ENCODE measurements at places on chromosomes 13 and 19.

- DNase-seq = no peak
These were observed 300.2 kb downstream of the DCLK1 start for GRCh38 chr13:35830850-35831450.

DNA sequence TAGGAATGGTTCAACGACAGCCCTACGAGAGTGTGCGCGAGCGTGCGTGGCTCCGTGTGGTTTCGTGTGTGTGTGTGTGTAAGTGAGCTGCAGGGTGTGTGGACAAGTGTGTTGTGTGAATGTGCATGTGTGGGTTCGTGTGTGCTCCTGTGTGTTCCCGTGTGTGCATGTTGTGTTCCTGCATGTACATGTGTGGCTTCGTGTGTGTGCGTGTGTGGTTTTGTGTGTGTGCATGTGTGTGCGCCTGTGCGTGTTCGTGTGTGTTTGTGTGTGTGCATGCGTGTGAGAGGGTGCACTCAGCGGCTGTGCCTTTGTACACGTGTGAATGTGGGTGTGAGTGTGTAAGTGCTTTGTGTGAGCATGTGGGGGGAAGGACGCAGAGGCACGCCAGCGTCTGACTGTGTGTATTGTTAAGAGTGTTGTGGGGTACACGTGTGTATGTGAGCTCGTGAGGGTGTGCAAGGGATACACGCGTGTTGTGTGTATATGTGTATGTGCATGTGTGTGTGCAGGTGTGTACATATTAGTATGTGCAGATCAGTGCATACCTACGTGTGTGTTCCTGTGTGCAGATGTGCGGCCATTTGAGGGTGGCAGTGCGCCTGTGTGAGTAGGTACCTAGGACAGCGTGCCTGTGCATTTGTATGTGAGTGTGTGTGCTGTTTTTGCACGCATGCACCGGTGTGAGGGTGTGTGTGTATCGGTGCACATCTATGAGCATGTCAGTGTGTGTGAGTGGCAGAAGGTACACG, 24.3 kb upstream of the ONECUT3 start:
- DNase-seq = no peak

DNA sequence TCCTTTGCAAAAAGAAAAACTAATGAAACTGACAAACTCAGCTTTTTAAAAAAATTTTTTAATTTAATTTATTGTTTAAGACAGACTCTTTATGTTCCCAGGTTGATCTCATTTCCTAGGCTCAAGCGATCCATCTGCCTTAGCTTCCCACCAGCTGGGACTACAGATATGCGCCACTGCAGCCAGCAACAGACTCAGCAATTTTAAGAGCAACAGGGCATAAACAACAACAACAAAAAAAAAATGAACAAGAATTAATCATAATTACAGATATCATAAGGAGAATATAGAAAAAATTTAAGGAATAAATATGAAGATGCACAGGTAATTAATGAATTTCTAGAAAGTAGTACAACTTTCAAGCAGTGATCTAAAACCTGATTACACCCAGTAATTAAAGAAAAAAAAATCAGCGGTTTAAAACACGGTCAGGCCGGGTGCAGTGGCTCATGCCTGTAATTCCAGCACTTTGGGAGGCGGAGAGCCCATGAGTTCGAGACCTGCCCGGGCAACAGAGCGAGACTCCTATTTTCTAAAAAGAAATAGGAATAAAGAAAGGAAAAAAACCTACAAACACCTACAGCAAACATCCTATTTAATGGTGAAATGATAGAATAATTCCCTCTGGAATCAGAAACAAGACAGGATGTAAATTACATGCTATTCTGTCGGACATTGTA, 1.4 kb downstream of the ZNF699 start:
- no peak for DNase-seq

DNA sequence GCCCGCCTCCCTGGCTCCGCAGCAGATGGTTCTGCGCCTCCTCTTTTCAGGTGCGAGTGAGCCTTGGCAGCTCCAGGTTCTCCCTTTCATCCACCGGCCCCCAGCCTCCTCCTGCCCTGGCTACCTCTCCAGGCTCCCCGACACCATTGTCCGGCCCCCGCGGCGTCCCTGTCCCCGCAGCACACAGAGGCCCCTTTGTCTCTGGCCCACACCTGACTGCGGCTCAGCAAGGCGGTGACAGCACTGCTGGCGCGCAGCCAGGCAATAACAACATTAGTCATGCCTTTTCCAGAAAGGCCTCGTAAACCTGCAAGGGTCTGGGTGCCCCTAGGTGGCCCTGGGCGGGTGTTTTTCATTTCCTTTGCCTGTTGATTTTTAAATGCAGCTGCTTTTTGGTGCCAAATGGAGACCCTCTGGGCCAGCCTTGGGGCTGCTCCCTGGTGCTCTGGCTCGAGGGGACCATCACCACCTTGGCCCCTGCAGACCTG, 73.2 kb upstream of the MEDAG start:
- peak; percentile 93 for DNase-seq

- peak; percentile 81 for DNase-seq
These were observed 6.5 kb downstream of the MED29 start for GRCh38 chr19:39397360-39398296.

GRCh38 chr13:48188131-48188530, 44.9 kb upstream of the ITM2B start:
- no peak for DNase-seq

DNA sequence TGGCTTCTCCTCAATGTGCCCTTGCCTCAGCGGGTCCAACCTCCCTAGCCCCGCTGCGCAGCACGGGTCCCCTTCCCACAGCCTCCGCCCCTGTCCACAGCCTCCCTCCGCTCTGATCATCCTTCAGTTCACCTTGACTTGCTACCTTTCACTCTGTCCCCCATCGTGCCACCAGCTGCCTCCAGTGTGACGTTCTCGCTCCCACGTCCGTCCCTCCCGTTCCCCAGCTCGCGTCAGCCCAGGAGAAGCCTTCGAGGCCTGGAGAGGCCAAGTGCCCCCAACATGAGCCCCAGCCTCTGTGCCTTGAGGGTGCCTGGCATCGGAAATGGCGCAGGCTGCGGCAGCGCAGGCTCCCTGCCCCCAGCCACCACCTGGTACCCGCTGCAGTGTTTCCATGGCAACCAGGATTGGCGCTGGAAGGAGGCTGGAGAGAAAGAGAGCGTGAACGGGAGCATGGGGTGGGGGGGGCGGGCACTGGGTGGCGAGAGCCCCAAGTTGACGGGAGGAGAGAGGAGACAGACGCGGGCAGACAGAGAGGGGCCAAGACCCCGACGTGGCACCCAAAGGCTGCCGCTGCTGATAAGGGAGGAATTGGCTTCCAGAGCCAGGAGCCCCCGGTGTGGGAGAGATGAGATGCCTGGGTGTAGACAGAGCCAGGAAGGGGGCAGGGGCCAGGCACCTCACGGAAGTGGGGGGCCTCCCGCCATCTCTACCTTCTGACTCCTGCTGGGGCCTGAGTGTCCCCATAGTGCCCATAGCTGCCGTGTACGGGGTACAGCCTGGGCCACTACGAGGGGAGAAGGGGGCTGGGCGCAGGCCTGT, 844 bp upstream of the ASPDH start:
- DNase-seq = peak; percentile 50

DNA sequence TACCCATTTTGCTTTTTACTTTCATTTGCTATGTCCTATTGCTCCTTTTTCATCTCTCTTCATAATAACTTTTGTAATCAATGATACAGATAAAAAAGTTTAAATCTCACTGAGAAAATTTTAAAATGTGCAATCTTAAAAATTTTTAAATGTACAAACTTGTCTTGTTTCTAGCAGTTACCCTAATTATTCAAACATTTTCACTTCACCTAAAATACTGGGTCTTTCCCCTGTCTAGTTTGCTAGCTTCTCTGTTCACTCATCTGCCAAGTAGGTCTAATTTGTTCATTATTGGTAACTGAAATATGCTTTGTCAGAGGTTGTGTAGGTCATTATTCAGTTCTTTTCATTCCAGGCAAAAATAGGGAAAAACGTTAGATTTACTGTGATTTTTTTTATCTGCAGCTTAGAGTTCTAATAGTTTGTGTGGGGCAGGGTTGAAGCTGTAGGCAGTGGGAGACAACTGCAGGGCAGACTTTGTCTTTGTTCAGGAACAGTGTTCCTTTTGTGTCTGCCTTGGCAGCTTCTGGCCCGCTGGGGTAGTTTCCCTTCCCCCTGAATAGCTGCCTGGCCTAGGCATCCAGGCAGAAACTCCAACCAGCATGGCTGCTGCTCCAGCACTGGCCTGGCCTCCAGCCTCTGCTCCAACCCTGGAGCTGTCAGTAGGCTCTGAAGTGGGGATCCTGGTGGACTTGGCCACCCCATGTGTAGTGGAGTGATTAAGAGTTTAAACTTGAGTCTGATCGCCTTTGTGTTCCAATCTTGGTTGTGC, 48.5 kb downstream of the WDFY2 start:
- no peak for DNase-seq

DNA sequence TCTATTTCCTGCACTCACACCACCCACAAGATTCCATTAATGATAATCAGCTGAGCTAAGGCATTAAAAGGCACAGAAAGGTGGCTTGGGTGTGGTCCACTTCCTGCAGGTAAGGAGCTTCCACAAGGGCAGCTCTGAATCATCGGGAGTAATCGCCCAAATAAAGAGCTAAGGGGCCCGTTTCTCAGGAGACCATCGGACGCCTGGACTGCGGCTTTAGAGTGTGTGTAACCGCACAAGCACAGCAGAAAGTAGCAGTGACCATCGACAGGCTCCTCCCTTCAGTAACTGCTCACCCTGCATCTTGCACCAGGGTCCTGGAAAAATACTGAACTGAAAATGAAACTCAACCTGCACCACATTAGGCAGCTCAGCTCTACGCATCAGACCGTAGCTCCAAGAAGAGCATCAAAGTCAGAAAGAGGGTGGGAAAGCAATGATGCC, 6.0 kb downstream of the STK24 start:
- no peak for DNase-seq

DNA sequence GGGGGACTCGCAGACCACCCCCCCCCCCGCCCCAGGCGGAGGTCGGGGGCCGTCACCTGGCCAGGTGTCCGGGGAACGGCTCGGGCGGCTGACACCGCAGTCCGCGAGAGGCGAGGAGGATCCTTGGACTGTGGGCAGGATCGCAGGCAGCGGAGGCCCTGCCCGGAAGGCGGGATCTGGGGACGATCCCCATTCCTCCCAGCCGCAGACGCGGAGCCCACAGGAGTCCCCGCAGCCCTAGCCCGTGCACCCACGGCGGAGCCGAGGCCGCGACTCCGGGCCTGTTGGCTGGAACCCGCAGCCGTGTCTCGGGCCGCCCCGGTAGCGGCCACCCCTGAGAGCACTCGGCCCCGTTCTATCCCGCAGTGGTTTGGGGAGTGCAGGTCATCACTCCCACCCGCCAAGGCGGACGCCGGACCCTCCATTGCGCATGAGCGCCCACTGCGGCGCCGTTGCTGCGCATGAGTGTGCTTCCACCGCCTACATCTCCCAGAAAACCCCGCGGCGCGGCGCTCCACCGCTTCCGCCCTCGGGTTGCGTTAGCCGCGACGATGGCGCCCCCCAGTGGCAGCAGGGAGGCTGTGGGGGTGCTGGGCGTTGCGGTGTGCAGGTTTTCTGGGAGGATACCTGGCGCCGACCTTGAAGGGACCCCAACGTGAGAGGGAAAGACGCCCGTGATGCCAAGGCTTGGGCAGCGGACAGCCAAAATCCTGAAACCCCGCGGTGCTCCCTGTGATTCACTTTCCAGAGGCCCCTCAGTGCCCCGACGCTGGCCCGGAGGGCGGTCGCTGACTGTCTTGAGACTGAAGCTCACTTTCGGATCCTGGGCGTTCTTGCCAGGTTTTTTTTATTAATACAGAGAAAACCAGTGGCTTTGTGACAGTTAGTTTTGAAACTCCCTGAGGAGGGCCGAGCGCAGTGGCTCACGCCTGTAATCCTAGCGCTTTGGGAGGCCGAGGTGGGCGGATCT, 4.4 kb upstream of the ZNF329 start:
- DNase-seq = peak; percentile 89

DNA sequence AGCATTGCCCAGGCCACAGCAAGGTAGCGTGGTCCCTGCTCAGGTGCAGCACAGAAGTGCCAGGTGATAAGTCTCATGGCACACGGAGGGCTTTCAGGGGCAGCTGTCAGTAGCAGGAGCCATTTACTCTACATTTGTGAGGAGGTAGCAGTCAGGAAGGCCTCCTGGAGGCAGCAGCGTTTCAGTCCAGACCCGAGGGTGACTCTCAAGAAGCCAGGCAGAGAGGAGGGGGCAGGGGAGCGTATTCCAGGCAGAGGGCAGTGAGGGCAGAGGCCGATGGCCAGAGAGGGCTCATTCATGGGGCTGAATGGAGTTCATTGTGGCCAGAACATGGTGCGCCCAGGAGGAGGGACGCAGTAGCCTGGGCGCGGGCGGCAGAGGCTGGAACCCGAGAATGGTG, 8.9 kb downstream of the PIAS4 start:
- DNase-seq = no peak

DNA sequence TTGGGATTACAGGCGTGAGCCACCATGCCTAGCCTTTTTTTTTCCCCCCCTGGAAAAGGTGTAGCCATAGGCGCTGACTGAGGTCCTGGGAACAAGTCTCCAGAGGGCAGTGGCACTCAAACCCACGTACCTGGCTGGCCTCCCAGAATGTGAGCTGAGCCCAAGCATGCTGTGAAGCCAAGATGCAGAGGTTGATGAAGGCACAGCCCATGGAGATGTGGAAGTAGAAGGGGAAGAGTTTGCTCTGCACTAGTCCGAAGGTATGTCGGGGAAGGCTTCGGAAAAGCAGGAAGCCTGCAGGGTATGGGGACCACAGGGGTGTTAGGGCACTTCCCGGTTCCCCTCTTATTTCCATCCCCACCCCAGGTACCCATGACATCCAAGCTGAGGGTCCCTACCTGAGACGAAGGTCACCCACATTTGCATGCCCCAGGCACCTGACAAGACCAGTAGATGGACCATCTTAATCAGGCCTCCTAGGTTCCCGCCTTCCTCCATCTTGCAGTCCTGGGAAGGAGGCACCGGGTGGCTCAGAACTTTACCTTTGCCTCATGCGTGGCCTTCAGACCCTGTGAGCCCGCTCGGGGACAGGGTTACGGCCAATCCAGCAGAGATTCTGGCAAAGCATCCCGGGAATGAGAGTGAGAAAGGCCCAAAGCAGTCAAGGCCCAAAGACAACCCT, 805 bp downstream of the TMEM205 start:
- no peak for DNase-seq

DNA sequence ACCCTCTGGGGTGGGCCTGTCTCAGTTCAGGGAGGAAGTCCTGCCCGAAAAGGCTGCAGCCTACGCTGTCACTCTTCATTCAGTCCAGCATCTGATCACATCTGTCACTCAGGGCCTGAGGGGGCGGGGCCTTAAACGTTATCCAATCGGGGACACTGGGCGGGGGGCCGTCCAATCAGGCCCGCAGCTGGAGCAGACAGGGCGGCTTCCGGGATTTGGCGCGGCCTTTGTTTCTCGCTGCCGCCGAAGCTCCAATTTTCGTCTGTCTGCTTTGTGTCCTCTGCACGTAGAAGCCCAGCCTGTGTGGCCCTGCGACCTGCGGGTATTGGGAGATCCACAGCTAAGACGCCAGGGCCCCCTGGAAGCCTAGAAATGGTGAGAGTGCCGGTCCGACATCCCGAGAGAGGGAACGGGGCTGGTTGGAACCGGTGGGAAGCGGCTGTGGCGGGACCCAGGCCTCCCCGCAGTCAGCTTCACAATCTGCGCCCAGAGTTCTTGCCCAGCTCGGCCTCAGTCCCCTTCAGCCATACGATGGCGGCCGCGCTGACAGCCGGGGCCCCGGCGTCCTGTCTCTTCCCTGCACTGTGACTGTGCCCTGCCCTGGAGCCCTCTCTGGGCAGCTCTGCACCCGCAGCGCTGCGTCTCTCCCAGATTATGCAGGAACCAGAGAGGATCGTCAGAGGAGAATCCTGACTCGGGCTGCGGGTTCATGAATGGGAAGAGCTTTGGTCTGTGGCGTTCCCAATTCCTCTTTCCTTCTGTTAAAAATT, at the start of gene ZNF730:
TSS of gene ZNF730 (plus strand) at position 224 of the 770 bp plus-strand sequence. CDS start at position 373, 149 bp downstream.
- peak; percentile 61 for DNase-seq
